ENCODE measurements at places on chromosomes 1 and 21.

GRCh38 chr21:46099476-46099875 lies 1.6 kb downstream of the COL6A2 start:
- peak; percentile 4 for DNase-seq

DNA sequence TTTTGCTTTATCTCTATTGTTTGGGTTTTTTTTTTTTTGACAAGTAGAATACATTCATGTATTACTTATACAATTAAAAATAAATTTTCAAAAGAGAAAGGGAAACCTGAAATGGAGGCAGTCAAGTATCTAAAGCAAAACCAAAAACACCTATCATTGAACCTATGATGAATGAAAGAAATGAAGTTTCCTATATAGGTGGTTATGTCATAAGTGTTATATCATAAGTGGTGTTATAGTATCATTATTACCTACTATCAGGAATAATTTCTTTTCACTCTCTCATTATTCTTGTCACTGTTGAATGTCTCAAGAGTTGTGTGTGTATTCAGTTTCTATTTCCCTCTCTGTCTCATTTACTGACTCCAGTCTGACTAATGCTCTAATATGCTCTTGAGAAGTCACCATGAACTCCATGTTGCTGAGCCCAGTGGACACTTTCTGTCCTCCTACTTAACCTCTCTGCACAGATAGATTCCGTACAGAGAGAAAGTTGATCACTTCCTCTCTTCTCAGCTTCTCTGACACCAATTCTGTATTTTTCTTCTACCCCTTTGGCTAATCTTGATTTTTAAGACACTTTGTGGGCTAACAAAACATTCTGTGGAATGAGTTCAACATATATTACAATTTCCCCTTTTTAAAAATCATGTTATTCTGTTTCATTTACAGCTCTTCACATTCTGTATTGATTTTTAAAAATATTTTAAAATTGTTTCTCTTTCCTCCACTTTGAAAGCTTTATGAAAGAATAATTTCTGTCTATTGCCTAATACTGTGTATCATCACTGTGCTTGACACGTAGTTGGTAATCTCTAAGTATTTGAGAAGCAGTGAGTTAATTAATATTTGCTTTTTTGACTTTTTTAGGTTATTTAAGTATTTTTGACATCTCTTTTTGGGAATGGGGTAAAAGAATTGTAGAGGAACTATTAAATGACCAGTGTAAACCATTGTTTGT lies 50.1 kb downstream of the RASAL2 start:
- DNase-seq: no peak

GRCh38 chr1:156077430-156077760 lies 4.9 kb downstream of the MEX3A start:
- no peak for DNase-seq

- no peak for DNase-seq
These were observed 125.4 kb upstream of the DAB1 start for GRCh38 chr1:57549300-57549699.

- no peak for DNase-seq
These were observed 45.4 kb downstream of the KCND3 start for GRCh38 chr1:111943846-111944749.
